ENCODE measurements at places on chromosomes 1 and 21. TPM values are rescaled to one million over a fixed set of nuclear protein-coding genes. Genes with fewer than 3 reads are reported as not detected.

Gene OR2L8
- 0.74 TPM for total RNA-seq

Gene MPL
- total RNA-seq = not detected

Gene C1orf185
- total RNA-seq = not detected

Gene TNFRSF18
- total RNA-seq = not detected

Gene OR10J1
- not detected for total RNA-seq

Gene SPATA1
- 0.74 TPM for total RNA-seq

Gene TACSTD2
- not detected for total RNA-seq

Gene HSD3B2
- not detected for total RNA-seq

Gene MYOG
- not detected for total RNA-seq

Gene ADCY10
- 0.25 TPM for total RNA-seq

Gene BCL2L15
- total RNA-seq = 0.74 TPM

Gene HES3
- total RNA-seq = not detected

Gene SPRR2D
- not detected for total RNA-seq

Gene PTGER3
- 1.2 TPM for total RNA-seq

Gene FCRL5
- not detected for total RNA-seq

Gene OR2L2
- total RNA-seq = under 0.01 TPM
